ENCODE measurements at places on chromosomes 1 and 21.

DNA sequence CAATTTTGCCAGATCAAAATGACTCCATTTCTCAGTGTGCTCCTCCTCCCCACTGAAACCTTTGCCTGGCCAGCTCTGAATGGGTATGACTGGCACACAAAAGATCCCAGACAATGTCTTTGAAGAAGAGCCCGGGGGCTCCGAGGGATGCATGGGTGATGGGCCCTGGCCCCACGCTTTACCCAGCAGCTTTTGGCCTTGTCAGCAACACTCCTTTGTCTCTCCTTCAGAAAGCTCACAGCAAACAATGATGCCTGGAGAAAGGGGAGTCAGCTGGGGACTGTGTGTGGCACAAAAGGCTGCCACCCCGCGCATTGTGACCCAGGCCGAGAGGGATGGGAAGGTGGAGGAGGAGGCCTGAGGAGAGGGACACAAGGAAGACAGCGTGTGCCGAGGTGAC lies 45.9 kb downstream of the PLXNA2 start:
- DNase-seq = no peak

DNA sequence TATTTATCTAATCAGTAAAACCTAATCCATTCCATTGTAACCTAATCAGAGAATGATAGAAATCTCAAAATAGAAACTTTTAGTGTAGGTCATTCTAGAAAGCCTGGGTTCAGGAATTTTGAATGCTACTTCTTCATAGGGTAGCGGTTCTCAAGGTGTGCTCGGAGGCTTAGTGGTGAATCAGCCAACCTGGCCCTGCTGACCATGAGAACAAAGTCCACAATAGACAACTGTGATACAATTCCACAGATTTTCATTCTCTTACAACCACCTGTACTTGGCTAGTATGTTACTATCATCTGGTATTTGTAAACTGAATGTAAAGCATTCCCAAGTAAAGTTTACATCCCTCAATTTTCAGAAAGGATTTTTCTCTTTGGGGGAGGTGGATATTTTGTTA lies 7.5 kb upstream of the PUM1 start:
- no peak for DNase-seq

DNA sequence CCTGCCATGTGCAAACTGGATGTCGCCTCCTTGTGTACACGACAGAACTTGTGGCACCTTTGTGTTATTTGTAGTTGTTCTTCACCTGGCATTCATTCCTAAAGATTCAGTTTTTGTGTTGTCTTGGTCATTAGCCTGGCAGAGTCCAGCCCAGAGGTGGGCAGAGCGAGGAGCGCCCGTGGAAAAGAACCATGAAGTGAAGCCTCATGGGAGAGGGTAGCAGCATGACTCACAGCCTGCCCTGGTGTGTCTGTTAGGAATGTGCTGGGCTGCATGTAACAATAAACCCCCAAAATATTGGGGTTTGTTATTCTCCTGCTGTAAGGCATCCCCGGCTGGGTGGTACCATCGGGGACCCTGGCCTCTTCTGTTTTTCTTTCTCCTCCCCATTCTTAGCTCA lies 124.9 kb upstream of the TMEM51 start:
- no peak for DNase-seq

DNA sequence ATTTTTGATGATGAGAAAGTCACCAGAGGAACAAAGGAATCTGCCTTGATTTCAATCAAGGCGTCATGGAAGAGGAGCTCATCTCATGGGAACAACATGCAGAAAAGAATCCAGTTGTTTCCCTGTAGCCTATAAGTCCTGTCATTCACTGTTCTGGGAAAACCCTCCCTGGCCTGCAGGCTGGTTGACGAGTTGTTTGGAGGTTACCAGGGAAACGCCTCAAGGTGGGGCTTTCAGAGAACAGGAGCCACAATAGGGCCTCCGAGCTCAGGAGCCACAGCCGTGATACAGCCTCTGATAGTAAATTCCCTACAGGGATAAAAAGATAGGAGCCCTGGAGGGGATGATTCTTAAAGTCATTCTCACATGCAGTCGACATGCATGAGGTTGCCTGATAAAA lies 135.2 kb downstream of the PSMG1 start:
- no peak for DNase-seq

DNA sequence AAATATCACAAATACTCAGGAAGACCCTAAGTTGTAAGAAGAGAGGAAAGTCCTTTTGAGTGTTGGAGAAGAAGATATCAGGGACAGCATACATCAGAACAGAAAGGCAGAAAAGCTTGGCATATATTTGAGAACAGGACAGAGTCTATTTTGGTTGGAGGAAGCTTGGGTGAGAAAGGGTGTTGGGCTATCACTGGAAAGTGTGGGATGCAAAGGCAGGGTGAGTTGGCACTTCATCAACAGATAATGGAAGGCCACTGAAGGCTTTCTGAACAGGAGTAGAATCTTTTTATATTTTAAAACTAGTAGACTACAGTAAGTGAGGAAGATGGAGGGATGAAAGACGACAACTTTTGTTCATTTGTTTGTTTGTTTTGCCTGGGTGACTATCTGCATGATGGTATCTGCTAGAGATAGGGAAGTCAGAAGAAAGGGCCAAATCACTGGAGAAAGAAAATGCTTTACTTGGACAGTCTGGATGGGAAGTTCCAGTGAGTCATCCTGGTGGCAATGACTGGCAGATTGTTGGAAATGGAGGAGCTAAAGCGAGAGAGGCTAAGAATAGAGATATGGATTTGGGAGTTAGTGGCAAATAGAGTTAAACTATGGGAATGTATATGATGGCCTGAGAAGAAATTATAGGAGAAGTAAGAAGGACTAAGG lies 33.7 kb upstream of the KCNA2 start:
- no peak for DNase-seq

DNA sequence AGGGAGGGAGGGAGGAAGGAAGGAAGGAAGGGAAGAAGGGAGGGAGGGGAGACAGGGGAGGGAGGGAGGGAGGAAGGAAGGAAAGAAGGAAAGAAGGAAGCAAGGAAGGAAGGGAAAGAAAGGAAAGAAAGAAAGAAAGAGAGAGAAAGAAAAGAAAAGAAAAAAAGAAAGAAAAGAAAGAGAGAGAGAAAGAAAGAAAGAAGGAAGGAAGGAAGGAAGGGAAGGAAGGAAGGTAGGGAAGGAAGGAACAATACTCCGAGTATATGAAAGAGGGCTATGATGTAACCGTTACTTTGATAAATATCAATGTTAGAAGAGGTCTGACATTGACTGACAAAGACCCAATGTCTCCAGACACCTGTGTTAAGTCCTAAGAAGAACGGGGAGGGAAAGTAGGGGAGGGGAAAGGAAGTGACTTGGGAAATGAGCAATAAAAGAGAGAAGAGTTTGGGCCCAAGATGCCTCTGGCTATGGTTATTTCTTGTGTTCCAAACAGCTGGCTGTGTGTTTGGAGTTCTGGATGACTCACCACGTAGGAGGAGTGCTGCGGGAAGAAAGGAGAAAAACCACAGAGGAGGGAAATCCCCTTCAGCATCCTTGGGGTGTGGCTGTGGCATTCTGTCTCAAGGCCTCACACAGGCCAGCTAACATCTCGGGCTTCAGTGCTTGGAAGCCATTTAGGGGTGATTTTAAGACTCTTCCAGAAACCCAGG lies 37.0 kb upstream of the RXRG start:
- DNase-seq = no peak

GRCh38 chr1:44276901-44277300 lies 63.6 kb downstream of the DMAP1 start:
- no peak for DNase-seq

GRCh38 chr1:198496216-198497143 lies 44.0 kb downstream of the ATP6V1G3 start:
- no peak for DNase-seq

DNA sequence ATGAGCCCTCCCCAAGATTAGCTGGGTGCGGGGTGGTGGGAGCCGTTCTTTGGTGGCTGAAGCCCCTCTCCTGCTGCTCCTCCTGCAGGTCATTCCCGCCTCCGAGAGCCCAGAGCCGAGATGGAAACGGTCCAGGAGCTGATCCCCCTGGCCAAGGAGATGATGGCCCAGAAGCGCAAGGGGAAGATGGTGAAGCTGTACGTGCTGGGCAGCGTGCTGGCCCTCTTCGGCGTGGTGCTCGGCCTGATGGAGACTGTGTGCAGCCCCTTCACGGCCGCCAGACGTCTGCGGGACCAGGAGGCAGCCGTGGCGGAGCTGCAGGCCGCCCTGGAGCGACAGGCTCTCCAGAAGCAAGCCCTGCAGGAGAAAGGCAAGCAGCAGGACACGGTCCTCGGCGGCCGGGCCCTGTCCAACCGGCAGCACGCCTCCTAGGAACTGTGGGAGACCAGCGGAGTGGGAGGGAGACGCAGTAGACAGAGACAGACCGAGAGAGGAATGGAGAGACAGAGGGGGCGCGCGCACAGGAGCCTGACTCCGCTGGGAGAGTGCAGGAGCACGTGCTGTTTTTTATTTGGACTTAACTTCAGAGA lies 448 bp downstream of the G0S2 start:
- no peak for DNase-seq

DNA sequence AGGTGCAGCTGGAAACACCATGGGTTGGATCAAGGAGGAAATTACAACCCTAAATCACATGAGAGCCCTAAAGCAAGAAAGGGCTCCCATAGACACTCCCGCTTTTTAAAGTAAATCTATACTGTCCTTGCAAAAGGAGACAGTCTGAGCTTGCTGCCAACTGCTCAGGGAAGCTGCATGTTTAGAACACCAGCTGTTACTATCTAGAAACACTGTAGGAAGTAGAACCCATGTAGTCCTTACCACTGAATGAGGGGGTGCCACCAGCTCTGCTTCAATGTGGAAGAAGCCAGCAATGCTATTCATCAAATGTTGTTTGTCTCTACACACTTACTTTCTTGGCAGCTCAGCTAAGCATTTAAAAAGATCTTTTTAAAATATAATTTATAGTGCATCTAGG lies 79.8 kb downstream of the PIGK start:
- DNase-seq = no peak

- DNase-seq = no peak
Measured at GRCh38 chr21:45055861-45056260, 18.5 kb upstream of the ADARB1 start.

DNA sequence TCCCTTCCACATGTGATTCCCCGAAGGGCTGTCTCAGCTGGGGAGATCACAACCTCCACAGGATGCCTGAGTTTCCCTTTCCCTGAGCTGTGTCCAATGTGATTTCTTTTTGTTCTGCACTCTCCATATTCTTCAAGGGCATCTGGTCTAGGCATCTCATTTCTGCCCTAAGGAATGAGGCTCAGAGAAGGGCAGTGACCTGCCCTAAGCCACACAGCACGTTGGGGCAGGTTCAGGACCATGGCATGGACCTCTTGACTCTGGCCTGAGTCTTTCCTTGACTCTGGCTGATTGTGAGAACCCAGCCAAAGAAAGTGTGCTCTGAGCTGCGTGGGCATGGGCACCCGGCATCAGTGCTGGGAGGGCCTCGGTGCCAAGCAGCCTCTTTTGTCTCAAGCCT lies 590.3 kb downstream of the PTPRU start:
- DNase-seq = no peak

GRCh38 chr1:228921481-228921880 lies 186.2 kb downstream of the RHOU start:
- DNase-seq = no peak

DNA sequence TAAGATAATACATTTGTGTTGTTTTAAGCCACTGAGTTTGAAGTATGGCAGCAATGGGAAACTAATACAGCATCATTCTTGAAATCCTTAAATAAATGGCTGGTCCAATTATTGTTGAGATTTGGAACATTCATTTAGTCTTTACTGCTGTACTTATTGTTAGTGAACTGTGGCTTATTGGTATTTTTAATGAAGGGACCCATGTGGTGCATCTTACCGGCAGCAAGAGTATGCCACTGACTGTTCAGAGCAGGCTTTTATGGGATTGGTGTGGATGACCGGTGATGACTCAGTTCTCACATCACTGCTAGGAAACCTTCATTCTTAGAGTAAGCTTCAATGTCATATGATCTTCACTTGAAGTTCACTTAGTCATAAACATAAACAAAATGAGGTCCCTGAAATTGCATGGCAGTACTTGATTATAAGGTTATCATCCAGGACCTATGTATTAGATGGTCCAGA lies 31.5 kb downstream of the PRKAA2 start:
- DNase-seq = no peak

GRCh38 chr1:221759436-221759835 lies 17.5 kb upstream of the DUSP10 start:
- no peak for DNase-seq

DNA sequence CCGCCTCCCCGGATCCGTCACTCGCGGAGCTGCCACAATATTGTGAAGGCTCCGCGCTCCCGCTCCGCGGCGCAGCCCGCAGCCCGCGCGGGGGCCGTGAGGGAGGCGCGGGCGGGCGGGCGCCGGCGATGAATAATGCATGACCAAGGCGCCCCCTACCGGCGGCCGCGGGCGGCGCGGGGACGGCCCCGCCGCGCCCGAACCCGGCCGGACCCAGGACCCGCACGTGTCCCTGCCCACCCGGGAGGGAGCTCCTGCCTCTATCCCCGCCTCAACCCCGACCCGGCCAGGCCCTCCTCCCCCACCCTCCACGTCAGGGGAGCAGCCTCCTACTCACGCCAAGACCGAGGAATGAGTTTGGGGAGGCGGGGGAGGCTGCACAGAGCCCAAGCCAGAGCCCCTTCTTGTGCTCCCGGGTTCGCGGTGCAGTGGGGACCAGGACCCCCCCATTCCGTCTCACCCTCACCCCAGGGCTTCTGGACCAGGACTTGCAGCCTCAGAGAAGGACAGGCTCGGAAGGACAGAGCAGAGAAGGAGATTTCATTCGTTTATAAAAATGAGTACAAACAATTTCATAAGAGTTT lies 70.8 kb upstream of the CASZ1 start:
- peak; percentile 49 for DNase-seq

- no peak for DNase-seq
Measured at GRCh38 chr1:225631021-225631663, 21.8 kb downstream of the ENAH start.

GRCh38 chr1:167717351-167717750 lies 4.4 kb upstream of the MPZL1 start:
- no peak for DNase-seq

DNA sequence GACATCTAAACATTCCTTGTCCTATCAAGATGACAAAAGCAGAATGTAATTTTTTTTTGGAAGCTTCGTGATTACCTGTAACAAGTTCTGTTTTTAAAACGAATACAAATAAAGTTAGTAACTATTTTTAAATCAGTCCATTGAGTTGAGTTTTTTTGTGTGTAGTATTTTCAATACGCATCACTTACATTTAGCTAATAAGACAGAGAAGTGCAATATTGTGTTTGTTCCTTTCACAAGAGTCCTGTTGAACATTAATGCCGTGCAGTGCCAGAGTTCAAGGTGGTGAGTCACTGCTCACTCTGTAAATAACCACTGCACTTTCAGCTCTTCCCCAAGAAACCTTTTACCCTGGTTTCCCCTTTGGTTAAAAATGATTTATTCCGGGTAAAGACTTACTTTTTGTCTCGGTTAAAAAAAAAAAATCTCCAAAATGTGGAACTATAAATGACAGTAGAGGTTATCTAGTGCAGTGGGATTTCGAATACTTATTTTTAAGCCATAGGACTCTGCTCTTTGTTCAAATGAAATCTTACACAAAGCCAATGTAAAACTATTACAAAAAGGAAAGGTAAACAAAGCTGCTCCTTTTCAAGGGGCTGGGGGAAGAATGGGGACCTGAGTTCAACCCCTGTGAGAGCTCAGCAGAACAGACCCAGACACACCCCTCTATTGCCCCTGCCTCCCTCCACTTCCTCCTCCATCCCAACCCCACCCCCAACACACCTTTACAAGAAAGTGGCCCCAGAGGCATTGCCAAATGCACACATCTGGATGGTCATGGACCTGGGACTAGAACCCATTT lies 14.8 kb upstream of the NCMAP start:
- DNase-seq = no peak
